Nephron progenitor cell (in vitro differentiated cells): ENCODE measurements at places on chromosomes 4 and X.

DNA sequence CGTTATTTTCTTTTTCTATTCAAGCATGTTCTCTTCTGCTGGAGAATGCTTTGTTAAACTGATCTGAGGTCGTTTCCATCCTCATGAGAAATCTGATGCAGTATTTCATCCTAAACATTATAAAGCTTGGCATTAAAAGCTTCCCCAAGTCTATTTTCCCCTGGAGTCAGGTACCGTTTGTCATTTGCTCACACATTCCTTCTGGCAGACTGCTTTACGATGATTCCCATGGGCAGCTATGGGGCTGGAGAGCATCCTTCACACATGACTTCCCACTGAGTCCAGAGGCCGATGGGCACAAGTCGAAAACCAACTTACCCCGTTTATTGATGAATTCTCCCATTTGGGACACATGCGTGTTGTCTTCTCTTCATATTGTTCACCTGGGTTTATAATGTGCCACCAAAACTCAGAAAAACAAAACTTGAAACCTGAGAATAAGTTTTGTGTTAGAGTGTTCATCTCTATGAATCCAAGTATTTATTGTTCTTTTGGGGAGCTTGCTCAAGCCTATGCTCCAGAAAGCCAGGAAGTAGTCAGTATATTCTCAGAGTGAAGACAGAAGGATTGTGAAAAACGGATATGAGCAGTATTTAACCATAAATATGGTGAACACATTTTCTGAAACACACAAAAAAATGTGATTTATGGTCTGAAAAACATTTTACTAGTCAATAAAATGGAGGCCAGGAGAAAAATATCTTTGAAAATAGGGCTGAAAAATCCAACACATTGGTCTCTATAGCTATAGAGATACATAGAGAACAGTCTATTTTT, 298.8 kb upstream of the NOCT start:
- H3K27ac ChIP-seq: peak overlapping the region; percentile 20
- peak; percentile 9 for DNase-seq
- no peak overlapping the region for H3K4me3 ChIP-seq
- H3K36me3 ChIP-seq: no peaks in the 10 kb centered on the region
- H3K4me1 ChIP-seq: peaks cover 32% of the 10 kb centered on the region
- H3K27me3 ChIP-seq: no peaks in the 10 kb centered on the region

DNA sequence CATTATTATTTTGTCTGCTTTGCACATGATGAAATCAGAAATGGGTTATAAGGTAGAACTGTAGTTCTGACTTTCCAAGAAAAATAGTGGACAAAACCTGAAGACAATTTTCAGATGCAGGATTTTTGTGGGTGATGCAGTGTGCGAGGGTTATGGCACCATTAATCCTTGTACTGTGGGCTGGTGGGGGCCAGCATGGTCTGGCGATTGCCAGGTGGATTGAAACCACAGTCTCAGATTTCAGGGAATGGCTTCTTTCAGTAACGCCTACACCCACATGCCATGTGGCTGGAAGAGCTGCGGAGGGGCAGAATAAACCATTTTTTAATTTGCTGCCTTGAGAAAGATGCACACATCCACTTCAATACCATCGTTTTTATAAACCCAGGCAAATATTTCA, 150.5 kb downstream of the ARSF start:
- no peaks in the 10 kb centered on the region for H3K27me3 ChIP-seq
- H3K27ac ChIP-seq: peak overlapping the region; percentile 74
- peaks cover 4% of the 10 kb centered on the region for H3K36me3 ChIP-seq
- peaks cover 27% of the 10 kb centered on the region for H3K4me1 ChIP-seq
- DNase-seq: peak; percentile 9

DNA sequence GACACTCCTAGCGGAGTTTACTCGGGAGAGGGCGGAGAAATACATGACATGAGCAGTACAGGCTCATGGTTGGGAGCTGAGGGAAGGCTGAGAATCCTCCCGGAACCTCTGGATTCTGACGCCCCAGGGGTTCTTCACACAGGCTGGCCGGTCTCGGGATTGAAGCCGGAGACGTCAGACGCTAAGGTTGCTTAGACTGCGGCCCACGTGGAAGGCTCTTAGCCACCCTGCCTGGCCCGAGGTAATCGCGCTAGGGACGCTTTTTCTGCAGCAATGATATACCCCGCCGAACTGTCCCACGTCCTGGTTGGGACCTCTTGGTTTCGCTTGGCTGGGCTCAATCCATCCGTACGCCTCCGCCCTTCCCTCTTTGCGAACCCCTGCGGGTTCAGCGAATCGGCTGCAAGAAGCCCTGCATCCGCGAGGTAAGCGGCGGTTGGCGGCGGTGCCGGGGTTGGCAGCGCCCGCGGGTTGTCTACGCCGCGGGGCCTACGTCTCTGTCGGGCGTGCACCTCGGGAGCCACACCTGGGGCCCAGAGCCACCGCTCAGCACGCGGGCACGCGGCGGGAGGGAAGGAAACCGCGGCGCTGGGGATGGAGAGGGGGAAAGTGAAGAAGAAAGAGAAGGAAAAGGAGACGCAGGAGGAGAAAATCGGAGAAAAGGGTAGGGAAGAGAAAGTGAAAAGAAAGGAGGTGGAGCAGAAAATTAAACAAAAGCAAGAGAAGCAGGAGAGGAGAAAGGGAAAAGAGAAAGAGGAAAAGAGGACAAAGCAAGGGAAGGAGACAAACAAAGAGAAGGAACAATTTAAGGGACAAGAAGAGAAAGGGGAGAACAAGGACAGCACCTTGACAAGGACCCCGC, at the start of gene ARL9:
Gene ARL9, plus strand, starts transcription at position 523 of the 862 bp plus-strand sequence. Its CDS starts 72 bp downstream, at position 595.
- H3K4me1 ChIP-seq: peaks cover 20% of the 10 kb centered on the region
- H3K27me3 ChIP-seq: peaks cover 35% of the 10 kb centered on the region
- H3K36me3 ChIP-seq: peaks cover 21% of the 10 kb centered on the region
- H3K4me3 ChIP-seq: peak within 1 kb of the TSS; percentile 96
- peak within 1 kb of the TSS; percentile 54 for H3K27ac ChIP-seq

- H3K4me1 ChIP-seq: no peaks in the 10 kb centered on the region
- no peaks in the 10 kb centered on the region for H3K36me3 ChIP-seq
- H3K27ac ChIP-seq: no peak overlapping the region
- no peak overlapping the region for H3K4me3 ChIP-seq
Measured at GRCh38 chr4:21815651-21816377, 132.8 kb downstream of the KCNIP4 start.
